NCI-H345 (cell line): ENCODE measurements at places on chromosomes 1 and 21.

DNA sequence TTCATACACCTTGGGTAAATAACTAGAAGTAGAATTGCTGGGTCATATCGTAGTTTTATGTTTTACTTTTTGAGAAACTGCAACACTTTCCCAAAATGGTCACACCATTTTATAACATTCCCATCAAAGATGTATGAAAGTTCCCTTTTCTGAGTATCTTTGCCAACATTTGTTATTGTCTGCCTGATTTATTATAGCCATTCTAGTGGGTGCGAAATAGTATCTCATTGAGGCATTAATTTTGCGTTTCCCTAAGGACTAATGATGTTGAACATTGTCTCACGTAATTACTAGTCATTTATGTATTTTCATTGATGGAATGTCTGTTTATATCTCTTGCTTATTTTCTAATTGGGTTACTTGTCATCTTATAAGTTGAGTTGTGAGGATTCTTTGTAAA is 3.4 kb downstream of the PRKAA2 start:
- DNase-seq, result no peak

- no peak for DNase-seq
Observed at GRCh38 chr1:10213186-10213705, 2.9 kb downstream of the KIF1B start.

GRCh38 chr1:118978914-118979701 is 9.0 kb downstream of the TBX15 start:
- no peak for DNase-seq

- no peak for DNase-seq
Observed at GRCh38 chr1:61170328-61171238, 88.2 kb downstream of the NFIA start.

DNA sequence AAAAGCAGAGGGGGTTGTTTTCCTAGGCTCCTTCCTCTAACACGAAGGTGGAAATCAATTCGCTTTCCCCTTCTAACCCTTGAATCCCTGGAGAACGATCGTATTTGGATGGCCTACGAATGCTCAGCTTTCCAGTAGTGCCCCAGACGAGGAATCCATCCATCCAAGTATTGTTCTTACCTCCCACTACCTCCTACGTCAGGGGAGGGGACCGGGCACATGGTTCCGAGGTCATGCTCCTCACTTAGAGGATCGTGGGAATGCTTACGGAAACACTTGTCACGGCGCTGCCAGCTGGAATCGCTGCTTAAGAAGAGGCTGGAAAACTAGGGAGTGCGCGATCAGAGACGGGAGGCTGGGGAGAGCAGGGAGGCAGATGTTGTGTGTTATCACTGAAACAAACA is 47.4 kb downstream of the CAPZB start:
- no peak for DNase-seq

DNA sequence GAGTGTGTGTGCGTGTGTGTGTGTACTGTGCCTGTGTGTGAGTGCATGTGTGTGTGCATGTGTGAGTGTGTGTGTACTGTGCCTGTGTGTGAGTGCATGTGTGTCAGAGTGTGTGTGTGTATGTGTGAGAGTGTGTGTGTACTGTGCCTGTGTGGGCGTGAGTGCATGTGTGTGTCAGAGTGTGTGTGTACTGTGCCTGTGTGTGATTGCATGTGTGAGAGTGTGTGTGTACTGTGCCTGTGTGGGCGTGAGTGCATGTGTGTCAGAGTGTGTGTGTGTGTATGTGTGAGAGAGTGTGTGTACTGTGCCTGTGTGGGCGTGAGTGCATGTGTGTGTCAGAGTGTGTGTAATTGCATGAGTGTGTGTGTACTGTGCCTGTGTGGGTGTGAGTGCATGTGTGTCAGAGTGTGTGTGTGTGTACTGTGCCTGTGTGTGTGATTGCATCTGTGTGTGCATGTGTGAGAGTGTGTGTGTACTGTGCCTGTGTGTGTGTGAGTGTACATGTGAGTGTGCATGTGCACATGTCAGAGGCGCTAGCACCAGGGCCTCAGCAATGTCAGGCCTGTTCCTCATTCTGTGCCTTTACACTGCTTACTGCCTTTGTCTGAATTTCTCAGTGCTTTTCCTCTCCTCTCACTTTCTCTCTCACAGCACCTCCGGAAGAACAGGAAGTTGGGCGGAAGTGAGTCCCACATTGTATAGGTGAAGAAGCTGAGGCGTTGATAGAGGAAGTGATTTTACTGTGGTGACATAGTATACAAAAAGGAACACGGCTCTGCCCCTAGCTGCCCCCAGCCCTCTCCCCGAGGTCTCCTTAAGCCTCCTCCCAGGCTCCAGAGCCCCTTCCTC is 4.9 kb downstream of the SLC5A9 start:
- no peak for DNase-seq

DNA sequence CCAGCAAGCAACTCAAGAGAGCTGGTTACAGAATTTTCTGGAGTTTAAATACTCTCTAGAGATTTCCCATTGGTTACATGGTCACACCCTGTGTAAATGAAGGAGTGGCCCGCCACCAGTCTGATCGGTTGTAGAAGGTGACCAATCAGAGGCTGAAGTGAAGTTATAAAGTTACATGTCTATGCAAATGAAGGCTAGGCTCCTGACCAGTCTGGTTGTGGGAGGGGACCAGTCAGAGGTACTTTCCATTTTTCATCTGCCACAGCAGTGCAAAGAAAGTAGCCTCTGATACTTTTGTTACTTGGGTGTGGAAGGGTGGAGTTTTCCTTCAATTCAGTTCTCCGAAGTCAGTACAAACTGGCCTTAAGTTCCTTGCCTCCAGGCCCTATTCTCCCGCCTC is 273.7 kb downstream of the BARHL2 start:
- no peak for DNase-seq

- DNase-seq, result no peak
Observed at GRCh38 chr1:234532503-234532922, 53.5 kb upstream of the TARBP1 start.

DNA sequence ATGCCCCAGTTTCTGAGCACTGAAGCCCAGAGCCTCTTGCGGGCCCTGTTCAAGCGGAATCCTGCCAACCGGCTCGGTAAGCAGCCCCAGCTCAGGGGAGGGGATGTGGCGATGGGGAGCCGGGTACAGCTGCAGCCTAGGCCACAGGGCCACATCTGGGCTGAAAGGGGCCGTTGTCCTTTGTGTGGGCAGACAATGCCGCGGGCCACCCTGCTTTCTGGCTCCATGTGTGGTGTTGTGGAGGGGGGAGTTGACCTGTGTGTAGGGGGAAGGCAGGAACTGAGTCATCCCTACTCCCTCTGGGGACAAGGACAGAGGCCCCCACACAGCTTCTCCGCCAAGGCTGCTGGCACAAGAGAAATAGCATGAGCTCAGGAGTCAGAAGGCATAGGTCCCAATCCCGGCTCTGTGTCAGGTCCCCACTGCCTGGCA is 26.0 kb downstream of the RPS6KA1 start:
- DNase-seq, result no peak

DNA sequence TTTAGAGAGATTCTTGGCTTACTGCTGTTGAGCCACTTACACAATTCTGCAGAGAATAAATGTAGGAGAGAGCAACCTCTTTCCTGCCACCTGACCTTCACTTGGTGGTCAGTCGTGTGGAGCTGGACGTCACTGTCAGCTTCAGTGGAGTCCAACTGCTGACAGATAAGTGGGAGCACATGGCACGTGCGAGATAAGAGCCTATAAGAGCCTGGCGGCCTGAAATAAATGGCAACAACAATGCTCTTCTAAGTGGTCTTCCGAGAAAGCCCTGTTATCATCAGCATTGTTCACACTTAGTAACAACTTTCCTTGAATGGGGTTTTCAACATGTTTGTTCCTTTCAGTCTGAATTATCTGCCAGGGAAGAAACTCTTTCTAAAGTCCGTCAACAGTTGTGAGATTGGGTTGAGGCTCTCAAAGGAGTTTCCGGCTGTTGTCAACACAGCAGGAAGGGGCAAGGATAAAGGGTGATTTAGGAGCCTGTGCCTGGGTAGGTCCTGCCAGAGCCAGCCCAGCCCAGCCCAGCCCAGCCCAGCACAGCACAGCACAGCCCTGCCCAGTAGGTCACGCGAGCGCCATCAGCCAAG is 57.2 kb upstream of the RUNX1 start:
- no peak for DNase-seq

GRCh38 chr1:231778009-231778719 is 151.6 kb downstream of the DISC1 start:
- no peak for DNase-seq

GRCh38 chr21:42117229-42117966 is 46.3 kb downstream of the UMODL1 start:
- DNase-seq, result peak; percentile 90

GRCh38 chr1:154598871-154599635 is 8.9 kb downstream of the ADAR start:
- no peak for DNase-seq

GRCh38 chr21:37071561-37072273 is 1.2 kb downstream of the PIGP start:
- DNase-seq, result peak; percentile 34

GRCh38 chr1:7248549-7249199 is 463.4 kb downstream of the CAMTA1 start:
- no peak for DNase-seq

DNA sequence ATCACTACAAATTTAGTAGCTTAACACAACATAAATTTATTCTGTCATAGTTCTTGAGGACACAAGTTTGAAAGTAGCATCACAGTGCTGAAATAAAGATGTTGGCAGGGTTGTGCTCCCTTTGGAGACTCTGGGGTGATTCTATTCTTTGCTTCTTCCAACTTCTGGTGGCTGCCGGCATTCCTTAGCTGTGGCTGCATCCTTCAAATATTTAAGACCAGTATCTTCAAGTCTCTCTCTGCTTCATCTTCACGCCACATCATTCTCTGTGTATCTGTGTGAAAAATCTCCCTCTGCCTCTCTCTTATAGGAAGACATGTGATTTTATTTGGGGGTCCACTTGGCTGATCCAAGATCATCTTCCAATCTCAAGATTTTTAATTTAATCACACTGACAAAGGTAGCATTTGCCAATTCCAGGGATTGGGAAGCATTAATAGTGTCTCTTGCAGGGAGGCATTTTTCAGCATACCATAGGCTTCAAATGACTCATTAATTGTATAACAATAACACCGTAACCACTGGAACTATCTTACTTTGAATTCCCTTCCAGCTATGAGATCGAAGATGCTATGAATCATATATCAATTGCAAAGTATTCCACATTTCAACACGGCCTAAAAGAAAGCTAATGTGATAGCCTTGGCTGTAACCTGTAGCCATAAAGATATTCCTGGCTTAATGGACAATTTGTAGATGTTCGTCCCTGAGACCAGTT is 74.6 kb downstream of the DPT start:
- DNase-seq, result no peak

GRCh38 chr1:157969697-157970485 is 23.6 kb upstream of the KIRREL1 start:
- no peak for DNase-seq

- no peak for DNase-seq
Observed at GRCh38 chr1:118144684-118145083, 40.3 kb downstream of the SPAG17 start.

DNA sequence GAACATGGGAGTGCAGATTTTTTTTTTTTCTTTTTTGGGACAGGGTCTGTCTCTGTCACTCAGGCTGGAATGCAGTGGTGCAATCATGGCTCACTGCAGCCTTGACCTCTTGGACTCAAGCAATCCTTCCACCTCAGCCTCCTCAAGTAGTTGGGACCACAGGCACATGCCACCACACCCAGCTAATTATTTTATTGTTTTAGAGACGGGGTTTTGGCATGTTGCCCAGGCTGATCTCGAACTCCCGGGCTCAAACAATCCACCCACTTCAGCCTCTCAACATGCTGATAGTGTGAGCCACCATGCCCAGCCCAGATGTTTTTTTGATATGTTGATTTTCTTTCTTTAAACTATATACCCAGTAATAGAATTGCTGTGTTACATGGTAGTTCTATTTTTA is 57.7 kb downstream of the RGSL1 start:
- DNase-seq, result no peak

DNA sequence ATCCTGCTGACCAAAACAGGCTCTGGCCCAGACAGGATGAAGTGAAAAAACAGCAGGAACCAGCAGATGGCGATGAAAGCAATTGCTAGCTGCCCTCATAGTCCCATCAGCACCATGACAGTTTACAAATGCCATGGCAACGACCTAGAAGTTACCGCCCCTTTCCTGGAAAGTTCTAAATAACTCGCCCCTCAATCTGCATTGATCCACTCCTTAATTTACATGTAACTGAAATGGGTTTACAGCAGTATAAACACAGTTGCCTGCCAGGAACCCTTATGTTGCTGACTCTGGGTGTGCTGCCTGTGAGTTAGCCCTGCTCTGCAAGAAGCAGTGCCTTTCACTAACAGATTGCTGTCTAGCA is 65.5 kb upstream of the CR1L start:
- DNase-seq, result peak; percentile 61

DNA sequence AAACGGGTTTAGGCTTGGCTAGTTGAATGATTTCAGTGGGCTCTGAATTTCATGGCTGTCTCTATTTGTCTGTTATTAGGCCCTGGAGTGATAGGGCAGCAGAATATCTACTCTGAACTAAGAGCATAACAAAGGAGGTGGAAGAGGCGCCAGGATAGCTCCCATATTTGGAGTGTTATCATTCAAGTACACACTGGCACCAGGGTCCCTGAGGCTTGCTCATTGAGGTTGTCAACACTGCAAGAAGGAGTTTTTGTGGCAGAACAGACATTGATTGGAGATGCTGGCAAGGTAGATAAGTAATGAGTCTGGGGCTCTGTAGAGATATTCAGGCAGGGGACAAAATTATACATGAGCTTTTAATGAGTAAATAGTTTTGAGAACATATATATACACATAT is 1748.4 kb downstream of the MRPL39 start:
- DNase-seq, result no peak

DNA sequence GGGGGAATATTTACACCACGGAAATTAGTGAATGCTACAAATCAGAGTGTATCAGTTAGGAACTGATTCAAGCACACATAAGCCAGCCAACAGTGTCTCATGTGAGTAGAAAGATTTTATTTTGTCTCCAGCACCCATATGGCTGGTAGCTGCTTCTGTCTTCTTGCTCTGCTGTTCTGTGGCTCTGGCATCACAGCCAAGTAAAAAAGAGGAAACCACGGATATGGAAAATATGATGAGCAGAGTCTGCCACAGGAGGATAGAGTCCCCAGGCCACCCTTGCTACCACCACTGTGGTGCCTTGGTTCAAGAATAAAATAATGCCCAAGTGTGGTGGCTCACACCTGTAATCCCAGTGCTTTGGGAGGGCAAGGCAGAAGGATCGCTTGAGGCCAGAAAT is 53.6 kb upstream of the SPOCD1 start:
- no peak for DNase-seq

DNA sequence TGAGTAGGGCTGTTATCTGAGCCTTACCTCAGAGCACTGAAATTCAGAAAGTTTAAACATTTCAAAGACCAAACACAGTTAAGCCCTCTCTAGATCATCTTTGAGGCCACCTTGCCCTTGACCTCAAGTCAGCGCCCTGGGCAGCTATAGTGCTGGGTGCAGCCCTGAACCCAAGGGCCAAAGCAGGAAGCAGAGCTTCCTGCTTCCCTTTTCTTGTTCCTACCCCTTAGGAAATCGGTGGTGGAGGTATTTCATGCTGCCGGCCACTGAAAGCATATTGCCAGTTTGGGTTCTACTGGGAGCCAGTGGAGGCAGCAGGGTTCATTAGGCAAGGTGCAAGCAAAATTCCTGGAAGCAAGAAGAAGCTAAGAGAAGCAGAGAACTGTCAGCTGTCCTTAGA is 26.1 kb downstream of the CD244 start:
- no peak for DNase-seq
